Fibroblast of the conjunctiva (primary cell): ENCODE measurements at places on chromosomes 4 and X.

DNA sequence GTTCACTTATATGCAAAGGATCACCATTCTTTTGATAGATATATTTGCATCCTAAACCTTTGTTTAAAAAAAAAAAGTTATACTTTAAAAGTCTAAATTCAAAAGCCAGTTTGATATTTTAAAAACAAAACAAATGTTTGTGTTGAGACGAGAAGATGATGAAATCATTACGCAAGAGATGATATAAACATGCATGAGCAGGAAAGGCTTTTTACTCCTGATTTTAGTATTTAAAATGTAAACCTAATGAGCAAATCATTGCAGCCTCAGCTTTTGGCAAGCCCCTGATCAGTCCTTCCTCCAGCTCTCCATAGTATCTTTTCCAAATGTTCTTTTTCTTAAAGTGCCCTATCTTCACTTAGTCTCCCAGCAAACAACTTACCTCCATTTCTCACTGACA lies 115.6 kb downstream of the ARAP2 start:
- DNase-seq = peak; percentile 14

GRCh38 chr4:110798687-110799086 lies 175.8 kb upstream of the PITX2 start:
- no peak for DNase-seq

GRCh38 chr4:176753049-176753448 lies 39.7 kb downstream of the VEGFC start:
- peak; percentile 93 for DNase-seq

GRCh38 chr4:3677748-3678070 lies 88.5 kb upstream of the ADRA2C start:
- DNase-seq = no peak

- no peak for DNase-seq
Measured at GRCh38 chr4:8724436-8725070, 132.0 kb downstream of the CPZ start.

DNA sequence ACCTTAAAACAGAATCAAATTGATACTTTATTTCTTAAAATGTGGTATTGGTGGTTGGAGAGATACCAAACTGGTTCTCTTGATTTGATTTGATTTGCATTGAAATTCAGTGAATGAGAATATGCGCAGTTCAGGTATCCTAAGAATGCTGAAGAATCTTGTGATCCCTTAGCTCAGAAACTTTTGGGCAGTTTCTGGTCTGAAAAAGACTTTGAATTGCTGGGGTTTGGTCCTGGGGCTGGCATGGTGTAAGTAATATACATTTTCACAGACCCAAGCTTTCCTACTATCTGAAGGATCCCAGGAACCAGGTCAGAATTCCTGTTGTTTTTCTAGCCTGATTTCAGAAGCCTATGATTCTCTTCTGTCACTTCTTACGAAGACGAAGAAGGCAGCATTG lies 6.6 kb downstream of the RAB33B start:
- DNase-seq = no peak

- no peak for DNase-seq
Measured at GRCh38 chrX:71378732-71379131, 12.6 kb downstream of the TAF1 start.

DNA sequence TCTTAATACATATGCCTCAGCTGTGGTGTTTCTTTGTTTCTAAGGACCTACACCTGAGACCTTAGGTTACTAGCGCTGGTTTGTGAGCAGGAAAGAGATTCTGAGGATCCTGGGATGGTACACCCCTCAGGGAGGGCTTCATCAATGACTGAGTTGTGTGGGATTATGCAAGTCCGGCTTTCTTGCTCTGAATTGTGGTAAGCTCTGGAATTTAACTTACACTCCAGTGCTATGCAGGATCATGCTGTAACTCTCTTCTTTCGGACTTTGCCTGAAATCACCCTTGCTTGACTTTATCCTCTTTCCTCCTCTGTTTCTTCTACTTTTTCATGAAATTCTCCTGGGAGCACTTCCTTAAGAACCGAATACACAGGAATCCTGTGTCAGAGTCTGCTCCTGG lies 431.5 kb upstream of the BOD1L1 start:
- DNase-seq = no peak

DNA sequence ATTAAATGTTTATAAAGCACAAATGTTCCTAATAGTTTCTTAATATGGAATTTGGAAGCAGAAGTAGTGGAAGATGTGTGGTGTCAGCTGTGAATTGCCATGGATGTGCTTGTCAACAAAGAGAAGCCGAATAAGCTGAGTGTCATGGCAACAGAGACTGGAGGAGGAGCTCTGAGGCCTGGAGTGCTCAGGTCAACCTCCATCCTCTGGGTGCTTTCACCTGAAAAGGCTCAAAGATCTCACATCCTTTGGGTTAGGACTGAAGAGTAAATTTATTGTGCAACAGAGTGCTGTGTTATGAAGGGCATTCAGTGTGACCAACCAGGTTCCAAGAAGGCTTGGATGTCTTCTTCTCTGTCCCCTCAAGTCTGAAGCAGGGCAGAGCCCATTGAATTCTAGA lies 18.7 kb downstream of the SGMS2 start:
- no peak for DNase-seq

GRCh38 chr4:184940500-184940899 lies 77.8 kb upstream of the HELT start:
- DNase-seq = no peak
